ENCODE measurements at places on chromosomes 3 and 15.

DNA sequence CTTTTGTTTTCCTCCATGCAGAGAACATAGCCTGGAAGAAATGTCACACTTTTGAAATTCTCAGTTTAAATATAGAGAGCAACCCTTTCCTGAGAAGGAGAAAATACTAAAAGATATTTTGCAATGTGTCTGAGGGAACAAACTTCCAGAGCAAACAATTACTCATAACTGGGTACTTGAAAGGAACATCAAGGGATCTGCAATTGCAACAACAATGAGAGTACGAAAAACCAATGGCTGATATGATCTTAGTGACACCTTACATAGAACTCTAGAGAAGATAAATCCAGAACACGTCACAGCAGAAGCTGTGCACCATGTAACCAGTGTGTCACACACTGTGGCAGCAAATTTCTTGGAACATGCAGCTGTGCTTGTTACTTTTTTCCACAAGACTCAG is 14.6 kb upstream of the ARPP21 start:
- DNase-seq = no peak

GRCh38 chr15:98667521-98668179 is 19.3 kb downstream of the IGF1R start:
- DNase-seq = no peak

DNA sequence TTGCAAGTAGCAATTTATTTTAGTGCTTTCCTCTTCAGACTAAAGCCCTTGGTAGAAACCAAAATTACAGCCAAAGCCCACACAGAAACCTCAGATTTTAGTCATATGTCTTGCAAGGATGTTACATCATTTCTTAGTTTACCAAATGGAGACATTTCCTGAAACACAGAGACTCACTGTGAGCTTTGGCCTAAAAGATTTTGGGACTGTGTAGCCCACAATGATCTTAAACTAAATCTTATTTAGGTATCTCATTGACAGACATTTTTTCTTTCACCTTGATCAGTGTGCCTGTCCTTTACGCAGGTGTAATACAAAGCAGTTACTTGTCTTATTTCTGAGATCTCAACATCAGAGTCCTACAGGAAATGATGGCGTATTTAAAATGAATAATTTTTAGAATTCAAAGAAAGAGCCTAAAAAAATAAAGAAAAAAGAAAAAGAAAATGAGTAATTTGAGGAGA is 27.8 kb upstream of the AP4E1 start:
- DNase-seq = no peak

GRCh38 chr3:149151843-149152242 is 22.4 kb downstream of the HPS3 start:
- DNase-seq = no peak

DNA sequence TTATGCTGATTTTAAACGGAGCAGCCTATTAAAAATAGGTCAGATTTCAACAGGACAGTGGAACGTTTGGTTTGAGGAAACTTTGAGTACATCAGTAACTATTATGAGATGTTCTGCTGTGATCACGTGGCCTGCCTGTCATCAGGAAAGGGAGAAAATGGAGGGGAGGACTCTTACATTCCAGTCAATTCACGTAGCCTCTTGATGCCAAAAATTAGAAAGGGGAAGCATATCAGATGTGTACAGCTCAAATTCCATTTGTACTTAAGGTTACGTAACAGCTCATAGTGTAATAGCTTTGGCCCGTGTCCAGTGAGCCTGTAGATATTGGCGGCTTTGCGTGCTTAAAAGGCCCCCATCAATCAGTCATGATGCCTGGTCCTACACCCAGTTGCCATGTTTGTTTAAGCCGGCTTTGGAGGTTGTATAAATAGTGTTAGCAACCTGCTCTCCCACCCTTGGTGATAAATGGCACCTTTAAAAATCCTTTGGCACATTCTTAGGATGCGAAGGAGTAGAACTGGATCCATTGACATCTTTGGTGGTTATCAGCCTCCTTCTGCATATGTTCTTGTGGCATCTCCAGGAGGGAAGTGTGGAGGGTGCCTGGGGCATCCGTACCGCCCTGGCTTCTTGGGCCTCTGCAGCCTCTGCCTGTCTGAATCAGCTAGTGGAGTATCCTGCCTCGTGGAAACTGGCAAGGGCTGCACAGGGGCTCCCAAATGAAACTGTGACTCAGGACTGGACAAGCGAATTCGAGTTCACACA is 163.9 kb downstream of the THSD4 start:
- DNase-seq = no peak

- no peak for DNase-seq
These were observed 42.8 kb upstream of the FEZF2 start for GRCh38 chr3:62416144-62416543.

- no peak for DNase-seq
These were observed 418.2 kb downstream of the EPHA3 start for GRCh38 chr3:89525609-89526008.

DNA sequence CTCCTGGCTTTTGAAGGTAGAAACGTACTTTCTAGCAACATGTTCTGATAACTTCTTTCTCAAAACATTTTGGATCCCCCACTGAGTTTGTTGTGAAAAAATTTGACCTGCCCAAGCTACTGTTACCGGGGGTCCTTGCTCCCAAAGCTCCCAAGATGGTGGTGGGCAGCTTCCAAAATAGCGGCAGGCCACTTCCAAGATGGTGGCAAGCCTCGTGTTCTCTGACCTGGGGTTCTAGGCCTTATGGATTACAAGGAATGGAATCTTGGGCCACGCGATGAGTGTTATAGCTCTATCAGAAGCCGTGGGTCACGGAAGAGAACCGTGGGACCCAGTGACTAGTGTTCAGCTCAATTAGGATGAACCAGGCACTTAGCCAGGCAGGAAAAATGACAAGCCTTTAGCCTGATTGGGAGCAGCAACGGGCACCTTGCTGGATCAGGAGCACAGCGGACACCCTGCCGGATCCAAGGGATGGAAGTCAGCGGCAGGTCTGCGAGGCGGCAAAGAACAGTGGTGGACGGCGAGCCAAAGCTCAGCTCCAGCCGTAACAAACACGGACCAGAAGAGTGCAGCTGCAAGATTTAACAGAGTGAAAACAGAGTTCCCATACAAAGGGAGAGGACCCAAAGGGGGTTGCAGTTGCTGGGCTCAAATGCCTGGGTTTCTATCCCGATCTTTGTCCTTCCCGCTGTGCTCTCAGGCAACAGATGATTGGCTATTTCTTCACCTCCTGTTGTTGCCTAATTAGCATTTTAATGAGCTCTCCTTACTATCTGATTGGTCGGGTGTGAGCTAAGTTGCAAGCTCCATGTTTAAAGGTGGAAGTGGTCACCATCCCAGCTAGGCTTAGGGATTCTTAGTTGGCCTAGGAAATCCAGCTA is 133.3 kb downstream of the WDR72 start:
- DNase-seq = no peak

- no peak for DNase-seq
These were observed 15.2 kb downstream of the PLA2G4B start for GRCh38 chr15:41853831-41854230.

DNA sequence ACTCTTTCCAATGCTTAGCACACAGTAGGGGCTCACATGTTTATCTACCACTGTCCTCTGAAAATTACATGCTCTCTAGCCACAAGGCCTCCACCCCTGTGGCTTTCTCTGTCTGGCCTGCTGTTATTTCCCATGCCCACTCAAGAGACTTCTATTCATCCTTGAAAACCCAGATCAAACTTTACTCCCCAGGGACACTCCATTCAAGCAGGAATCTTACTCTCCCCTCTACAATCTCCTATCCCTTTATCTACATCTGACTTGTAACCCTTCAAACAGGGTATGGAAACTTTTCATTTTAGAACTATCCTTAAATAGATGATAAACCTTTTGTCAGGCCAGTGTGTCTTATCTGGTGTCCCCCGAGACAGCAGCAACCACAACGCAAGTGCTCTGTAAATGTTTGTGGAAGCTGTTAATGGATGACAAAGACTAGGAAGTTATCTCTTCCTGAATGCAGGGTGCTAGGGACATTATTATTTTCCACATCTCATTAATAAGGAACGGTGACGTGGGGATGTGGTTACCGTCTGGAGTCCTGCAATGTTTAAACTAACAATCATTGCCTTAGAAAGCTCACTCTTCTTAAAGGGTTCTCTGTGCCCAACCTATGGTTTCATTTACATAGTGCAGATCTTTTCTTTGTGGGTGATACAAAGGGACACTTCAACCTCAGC is 322.3 kb downstream of the ARRDC4 start:
- no peak for DNase-seq

DNA sequence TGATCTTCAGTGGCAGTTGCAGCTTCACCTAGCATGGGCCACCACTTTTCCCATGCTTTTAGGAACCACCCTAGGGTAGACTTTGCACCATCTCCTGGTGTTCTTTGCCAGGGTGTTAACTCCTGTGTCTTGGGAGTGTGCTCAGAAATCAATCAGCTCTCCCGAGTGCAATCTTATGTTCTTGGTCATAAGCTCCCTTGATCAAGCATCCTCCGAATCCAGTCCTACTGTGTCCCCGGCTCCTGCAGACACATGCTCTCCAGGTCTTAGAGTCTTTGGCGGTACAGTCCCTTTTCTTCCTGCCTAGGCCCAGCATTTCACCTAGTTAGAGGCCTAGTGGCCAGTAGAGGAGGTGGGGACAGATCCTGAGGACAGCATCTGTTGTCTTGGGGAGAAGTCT is 74.7 kb upstream of the SYN2 start:
- DNase-seq = no peak

DNA sequence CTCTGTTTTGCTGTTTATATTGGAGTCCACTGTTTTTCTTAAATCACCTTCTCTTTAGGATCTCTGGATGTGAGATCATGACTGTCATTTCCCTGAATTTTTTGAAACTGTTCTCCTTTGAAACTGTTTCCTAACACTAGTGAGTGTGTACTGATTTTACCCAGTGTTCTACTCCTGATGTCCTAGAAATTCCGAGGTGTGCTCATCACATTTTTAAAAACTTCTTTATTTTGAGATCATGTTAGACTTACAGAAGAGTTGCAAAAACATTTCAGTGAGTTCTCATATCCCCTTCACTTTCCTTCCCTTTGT is 292.6 kb downstream of the NFKBIZ start:
- no peak for DNase-seq

GRCh38 chr3:77160931-77161497 is 121.1 kb downstream of the ROBO2 start:
- no peak for DNase-seq

GRCh38 chr3:5213574-5213966 is 26.1 kb downstream of the EDEM1 start:
- no peak for DNase-seq

DNA sequence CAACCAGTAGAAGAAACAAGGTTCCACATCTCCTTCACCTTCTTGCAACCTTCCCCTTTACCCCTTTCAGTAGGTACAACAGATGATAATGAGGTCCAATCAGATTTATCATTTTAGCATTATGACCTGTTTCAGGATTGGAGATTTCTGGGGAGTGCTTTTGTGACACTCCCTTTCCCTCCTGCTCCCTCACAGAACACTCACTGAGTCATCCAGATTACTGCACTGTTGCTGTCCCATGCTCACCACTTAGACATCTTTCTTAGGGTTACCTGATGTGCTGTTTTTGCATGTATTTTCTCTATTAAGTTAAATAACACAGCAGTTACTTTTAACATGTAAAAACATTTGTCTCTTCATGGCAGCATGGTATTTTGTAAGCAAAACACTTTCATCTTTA is 118.5 kb downstream of the MFSD1 start:
- no peak for DNase-seq
